ENCODE measurements at places on chromosomes 12 and 14.

DNA sequence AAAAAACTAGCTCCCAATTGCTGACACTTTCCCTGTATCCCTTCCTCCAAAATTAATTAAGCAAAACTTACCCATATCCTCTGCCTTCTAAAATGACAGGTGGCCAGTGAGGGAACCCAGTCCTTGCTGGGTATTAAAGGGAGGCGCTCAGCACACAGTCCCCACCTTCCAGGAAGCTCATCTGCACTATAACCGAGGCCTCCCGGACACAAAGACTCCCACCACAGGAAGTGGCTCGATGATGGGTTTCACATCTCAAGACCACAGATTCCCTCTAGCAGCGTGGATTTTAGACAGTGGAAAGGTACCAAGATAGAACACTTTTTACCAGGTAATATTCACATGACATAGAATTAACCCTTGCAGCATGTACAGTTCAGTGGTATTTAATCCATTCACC, 126.8 kb upstream of the NCOR2 start:
- DNase-seq: no peak

- peak; percentile 75 for DNase-seq
Measured at GRCh38 chr14:54503486-54503885, 6.2 kb upstream of the CGRRF1 start.

- no peak for DNase-seq
Measured at GRCh38 chr14:31476131-31476866, 11.5 kb downstream of the GPR33 start.

DNA sequence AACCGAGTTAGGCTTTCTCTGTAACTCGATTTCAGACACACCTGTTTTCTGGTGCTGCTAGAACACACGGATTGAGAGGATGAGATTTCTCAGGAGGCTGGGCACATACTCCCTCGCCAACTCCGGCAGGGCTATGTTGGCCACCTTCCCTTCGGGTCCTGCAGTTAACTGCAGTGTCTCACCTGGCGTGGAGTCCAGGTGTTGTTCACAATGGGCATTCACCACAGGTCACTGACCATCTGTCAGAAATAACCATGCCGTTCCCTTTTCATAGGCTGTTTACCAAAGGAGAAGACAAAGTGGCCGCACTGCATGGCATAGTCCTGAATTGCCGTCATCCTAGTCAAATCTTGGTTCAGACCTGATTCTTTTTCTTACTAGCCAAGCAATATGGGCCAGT, 5.5 kb upstream of the KCNH3 start:
- DNase-seq: no peak

DNA sequence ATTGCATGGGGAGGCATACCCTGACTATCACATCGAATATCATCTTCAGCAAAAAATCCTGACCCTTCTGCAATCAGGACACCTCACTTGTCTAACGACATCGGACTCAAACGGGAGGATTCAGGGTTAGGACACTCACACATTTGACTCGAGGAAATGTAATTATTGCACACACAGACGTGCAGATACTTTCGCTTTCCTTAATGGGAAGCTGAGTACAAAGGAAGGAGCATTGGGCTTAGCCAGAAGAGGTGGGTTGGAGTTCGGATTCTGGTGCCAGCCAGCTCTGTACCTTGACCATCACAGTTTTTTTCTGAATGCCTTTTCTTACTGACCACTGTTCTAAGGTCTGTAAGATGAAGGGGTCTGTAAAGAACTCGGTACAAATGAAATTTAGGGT, 260.4 kb downstream of the GALC start:
- no peak for DNase-seq

DNA sequence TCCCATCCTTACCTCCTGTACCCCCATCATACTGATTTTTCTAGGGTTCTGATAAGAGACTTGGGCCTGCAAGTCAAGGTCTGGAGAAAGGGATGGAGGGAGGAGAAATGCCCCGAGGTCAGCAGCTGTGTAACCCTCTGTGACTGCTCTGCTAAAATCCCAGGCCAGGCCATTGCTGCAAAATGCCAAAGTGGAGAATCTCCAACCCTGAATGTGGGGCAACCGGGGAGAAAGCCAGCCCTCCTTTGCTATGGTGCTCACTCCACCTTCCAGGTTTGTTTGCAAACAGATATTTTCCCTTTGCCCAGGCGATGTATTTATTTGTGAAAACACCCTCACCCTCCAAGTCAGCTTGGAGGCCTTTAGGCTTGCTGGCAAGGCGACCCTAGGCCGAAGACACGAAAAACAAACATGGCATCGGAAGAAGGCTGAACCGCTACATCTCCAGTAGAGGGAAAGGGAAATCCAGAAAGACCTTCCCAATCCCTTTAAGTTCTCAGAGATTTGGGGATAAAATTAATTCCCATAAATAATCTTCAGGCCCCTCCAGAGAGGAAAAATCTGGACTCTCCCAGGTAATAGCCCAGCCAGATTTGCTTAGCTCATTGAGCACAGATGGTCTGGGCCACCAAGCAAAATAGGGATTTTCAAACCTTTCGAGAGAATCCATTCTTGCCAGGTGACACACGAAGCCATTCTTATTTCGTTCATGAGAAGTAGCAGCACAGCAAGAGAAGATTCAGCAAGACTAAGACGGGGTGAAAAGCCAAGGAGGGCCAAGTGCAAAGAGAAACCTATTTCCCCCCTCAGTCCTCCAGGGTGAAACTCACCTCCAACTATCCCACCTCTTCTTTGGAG, 1.3 kb upstream of the TBX5 start:
- no peak for DNase-seq

- no peak for DNase-seq
Measured at GRCh38 chr12:42201063-42201462, 37.0 kb downstream of the YAF2 start.

GRCh38 chr12:94247246-94247645, 98.9 kb downstream of the PLXNC1 start:
- DNase-seq: no peak

- no peak for DNase-seq
Measured at GRCh38 chr12:13223179-13223804, 26.8 kb downstream of the EMP1 start.

DNA sequence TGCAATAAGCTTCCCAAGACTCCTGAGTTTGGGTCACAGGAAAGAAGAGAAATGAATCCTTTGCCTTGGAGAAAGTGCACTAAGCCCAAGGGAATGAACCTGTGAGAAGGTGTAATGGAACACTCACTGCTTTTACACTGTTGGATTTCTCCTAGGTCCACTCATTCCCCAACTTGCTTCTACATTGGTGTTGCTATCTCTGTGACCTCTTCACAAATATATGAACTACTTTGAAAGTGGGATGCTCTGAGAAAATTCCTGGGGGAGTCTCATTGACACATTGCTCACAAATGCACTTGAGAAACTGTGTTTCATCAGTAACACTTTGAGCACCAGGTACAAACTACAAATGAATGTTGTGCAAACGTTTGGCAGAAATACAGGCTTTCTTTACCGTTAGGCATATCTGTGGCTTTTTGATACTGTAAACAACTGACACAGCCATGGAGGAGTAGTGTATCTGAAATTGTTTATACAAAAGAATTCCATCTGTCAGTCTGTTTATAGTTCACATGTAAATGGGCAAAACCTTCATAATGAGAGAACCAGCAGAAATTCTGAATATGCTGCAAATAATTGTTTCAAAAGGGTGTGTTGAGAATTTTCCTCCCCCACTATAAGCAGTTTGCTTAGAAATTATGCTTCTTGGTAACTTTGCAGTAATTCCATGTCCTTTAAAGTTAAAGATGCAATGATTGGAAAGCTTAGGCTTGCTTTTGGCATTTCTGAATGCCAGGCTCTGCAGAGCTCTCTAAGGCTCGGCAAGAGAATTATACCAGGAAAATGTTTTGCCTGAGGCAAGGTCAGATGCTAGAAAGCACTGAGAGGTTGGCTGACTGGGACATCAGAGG, 348.5 kb upstream of the DDHD1 start:
- no peak for DNase-seq

DNA sequence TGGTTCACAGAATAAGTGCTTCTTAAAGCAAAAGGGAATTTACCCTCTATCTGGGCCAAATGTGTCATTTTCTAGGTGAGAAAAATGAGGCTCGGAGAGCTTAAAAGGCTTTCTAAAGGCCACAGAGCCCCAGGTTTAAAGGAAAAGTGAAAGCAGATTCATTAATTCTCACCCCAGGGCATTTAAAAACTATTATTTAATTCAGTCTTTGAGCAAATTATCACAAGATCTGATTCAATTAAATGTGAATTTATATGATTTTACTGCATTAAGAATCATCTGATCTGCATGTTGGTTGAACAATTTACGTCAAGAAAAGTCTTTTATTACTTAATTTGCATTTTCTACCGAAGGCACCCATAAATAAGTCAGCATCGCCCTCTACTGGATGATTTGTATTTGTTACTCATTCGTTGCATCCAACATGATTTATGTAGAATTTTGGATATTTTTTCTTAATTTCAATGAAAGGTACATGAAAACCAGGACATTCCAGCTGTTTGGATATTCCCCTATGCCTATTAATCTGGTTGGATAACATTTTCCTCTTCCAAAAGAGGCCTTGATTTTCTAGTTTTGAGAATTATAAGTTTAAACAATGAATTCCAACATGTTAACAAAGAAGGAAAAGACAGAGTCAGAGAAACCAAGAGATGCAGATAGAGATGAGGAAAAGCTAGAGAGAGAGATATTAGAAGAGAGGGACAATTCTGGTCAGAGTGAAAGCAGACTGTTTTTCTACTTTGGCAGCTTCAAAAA, 19.1 kb upstream of the DHRS7 start:
- peak; percentile 83 for DNase-seq

DNA sequence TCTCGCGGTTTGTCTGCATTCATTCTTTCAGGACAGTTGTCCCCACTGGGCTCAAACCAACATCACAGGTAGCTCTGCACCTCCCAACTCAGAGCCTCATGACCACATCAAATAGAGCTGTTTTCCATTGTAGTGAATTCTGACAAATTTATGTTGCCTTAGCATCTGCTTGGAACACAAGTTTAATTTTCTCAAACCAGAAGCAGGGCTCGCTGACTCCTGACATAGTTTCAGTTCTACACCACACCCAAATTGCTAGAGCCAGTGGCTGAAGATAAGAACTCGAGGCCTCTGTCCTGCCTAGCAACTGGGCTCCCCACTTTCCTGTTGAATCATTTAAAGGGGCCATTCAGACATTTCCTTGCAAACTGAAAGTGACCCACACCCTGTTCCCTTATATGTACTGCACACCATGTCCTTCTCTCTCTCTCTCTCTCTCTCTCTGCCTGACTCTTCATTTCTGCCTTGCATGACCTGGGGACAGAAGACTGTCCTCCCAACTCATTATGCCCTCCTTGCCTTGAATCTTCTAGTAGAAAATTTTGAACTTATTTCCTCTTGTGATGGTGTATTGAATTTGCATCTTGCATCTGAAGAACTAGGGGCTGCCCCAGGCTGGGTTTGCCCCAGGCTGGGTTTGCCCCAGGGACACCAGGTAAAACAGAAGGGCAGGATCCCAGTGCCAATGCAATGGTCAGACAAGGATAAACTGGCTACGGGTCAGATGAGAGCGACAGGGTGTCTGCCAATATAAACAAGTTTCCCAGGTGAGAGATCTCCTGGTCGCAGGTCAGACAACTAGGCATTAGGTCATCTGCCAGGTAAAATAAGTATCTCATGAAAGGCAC, 9.7 kb upstream of the WSCD2 start:
- no peak for DNase-seq

DNA sequence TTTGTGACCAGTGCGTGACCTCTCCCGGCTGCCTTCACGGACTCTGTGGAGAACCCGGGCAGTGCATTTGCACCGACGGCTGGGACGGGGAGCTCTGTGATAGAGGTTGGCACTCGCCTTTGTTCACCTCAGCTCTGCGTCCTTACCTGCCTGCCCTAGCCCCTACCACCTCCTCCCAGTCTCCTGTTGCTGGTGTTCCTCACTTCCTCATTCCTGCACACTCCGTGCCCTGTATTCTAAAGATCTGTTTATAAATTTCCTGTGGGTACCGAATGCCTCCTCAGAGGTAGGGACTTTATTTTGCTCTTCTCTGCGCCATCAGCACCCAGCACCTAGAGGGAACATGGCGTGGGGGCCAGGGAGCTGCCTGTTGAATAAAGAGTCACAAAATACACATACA, 2.3 kb downstream of the DLK1 start:
- no peak for DNase-seq

- no peak for DNase-seq
Measured at GRCh38 chr12:53053218-53054111, 3.6 kb downstream of the TNS2 start.

GRCh38 chr12:93778306-93778705, 101.1 kb downstream of the CRADD start:
- no peak for DNase-seq

DNA sequence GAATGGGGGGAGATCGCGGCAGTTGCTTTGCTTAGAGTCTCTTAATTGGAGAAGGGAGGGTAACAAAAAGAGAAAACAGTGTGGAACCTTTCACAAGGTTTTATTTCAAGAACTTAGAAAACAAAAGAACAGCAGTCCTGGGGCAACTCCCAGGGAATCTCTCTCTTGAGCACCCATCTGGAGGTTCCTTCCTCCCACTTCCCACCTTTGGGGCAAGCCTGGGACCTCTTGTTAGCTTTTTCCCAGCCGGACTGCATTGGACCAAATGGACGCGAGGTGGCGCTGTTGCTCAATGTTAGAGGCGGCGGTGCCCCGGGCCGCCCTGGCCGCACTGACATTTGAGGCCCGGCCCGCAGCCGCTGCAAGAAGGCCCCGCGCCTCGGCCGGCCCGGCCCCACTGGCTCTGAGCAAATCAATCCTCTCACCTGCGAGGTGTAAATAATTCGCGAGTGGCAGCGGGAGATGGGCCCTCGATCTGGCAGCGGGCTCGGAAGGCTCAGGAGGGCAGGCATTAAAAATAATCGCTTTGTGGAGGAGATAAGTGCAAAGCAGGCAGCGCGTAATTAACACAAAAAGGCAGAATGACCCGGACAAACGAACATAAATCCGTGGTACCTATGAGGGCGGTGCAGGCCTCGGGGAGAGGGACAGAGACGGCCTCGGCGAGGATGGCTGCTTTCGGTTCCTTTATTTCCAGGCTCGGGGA, 2.8 kb upstream of the HOXC8 start:
- DNase-seq: peak; percentile 75

DNA sequence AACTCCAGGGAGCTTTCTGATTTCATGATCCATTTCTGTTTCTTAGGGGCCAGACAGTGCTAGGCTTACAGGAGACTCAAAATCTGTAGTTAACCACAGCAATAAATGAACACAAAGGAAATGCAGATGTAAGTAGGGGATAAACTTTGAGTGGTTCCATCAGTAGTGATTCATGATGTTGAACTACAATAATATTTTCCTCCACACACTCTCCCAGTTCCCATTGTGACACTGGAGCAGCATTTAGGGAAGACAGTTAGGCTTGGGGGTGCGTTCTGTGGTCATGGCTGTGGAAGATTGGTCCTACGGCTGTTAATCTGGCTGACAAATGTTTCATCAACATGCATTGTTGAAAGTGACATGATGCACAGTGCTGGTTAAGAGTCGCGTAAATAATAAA, 66.9 kb downstream of the HMGA2 start:
- peak; percentile 62 for DNase-seq

All from RKO (cell line).